IMR-90 (cell line): ENCODE measurements at places on chromosomes 6 and 20.
A peak's percentile ranks its signal among the peaks of the same experiment; 100 is the strongest.

GRCh38 chr6:18243302-18243893, 20.9 kb downstream of the DEK start:
- no peak for DNase-seq
- no peaks in the 10 kb centered on the region for H3K27me3 ChIP-seq
- no peak overlapping the region for H3K4me3 ChIP-seq
- peaks cover 27% of the 10 kb centered on the region for H3K36me3 ChIP-seq

- H3K27ac ChIP-seq: no peak overlapping the region
- no peaks in the 10 kb centered on the region for H3K4me1 ChIP-seq
- H3K27me3 ChIP-seq: no peaks in the 10 kb centered on the region
Observed at GRCh38 chr6:83920017-83920416, 60.5 kb downstream of the CYB5R4 start.

DNA sequence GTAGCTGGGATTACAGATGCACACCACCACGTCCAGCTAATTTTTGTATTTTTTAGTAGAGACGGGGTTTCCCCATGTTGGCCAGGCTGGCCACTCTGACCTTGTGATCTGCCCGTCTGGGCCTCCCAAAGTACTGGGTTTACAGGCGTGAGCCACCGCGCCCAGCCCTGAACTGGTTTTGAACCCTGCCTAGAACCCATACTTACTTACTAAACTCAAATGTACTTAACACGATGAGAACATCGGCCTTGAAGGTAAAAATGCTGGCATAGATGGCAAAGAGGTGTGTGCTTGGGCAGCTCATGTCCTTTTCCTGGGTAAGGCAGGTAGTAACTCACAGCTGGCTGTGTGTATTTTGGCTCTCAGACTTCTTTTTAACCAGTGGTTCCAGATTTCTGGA, 3.2 kb upstream of the ARMC12 start:
- no peak for DNase-seq
- H3K27ac ChIP-seq: no peak overlapping the region
- H3K36me3 ChIP-seq: no peaks in the 10 kb centered on the region

- no peaks in the 10 kb centered on the region for H3K27me3 ChIP-seq
- peak within 1 kb of the TSS; percentile 95 for H3K27ac ChIP-seq
Observed at GRCh38 chr20:33993576-33994221, at the start of gene RALY. Gene RALY (plus strand): TSS chr20:33993911. CDS start chr20:34072075, 78,164 bp downstream.

- peaks cover 17% of the 10 kb centered on the region for H3K27me3 ChIP-seq
- no peaks in the 10 kb centered on the region for H3K36me3 ChIP-seq
- H3K4me1 ChIP-seq: peaks cover 11% of the 10 kb centered on the region; the same call in 1 of the 2 replicates
- no peak overlapping the region for H3K27ac ChIP-seq
Observed at GRCh38 chr6:36844232-36845170, 5.3 kb upstream of the CPNE5 start.

GRCh38 chr6:126945150-126945685, 173.3 kb upstream of the RSPO3 start:
- H3K36me3 ChIP-seq: no peaks in the 10 kb centered on the region
- H3K4me1 ChIP-seq: peaks cover 2% of the 10 kb centered on the region; the same call in 1 of the 2 replicates
- H3K4me3 ChIP-seq: no peak overlapping the region
- no peaks in the 10 kb centered on the region for H3K27me3 ChIP-seq
- no peak for DNase-seq
- no peak overlapping the region for H3K27ac ChIP-seq

DNA sequence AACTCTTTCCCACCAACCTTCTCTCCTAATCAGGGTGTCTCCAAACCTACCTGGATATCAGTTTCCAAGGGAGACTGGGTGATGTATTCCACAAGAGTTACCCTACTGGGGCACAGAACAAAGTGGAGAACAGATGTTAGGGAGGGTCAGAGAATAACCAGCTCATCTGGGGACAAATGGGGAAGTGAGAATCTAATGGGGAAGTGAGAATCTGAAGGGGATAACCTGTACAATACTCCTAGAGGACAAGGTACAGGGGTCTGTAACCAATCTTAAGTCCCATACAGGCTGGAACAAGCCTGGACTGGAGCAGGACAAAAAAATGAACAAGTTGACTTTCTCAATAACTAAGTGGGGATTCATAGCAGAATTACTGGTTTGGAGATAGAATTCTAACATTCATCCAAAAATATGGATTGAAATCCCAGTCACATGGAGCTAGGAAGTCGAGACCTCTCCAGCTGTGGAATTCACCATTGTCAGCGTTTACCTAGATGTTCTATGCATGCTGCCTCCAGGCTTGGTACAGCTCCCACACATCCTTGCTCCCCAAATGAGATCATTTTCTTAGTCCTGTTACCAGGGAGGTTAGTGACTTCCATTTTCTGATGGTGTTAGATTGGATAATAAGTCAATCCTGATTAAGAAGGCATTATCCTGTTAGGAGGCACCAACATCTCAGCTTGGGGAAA, 214.8 kb upstream of the MOCS1 start:
- H3K27ac ChIP-seq: no peak overlapping the region
- DNase-seq: no peak
- H3K4me3 ChIP-seq: no peak overlapping the region

GRCh38 chr20:38373231-38373867, 27.1 kb downstream of the LBP start:
- H3K4me3 ChIP-seq: no peak overlapping the region
- no peaks in the 10 kb centered on the region for H3K4me1 ChIP-seq

GRCh38 chr6:144217264-144217663, 66.9 kb downstream of the STX11 start:
- H3K36me3 ChIP-seq: no peaks in the 10 kb centered on the region
- no peak for DNase-seq
- H3K4me3 ChIP-seq: no peak overlapping the region

- DNase-seq: peak; percentile 73
- peak overlapping the region; percentile 27; the same call in 1 of the 2 replicates for H3K27ac ChIP-seq
- H3K27me3 ChIP-seq: no peaks in the 10 kb centered on the region
- H3K36me3 ChIP-seq: peaks cover 24% of the 10 kb centered on the region
Observed at GRCh38 chr6:56555438-56555872, 87.2 kb downstream of the DST start.

GRCh38 chr6:119030759-119031158, 47.7 kb downstream of the FAM184A start:
- H3K4me1 ChIP-seq: no peaks in the 10 kb centered on the region
- no peak overlapping the region for H3K4me3 ChIP-seq
- no peaks in the 10 kb centered on the region for H3K27me3 ChIP-seq
- DNase-seq: no peak
- no peak overlapping the region for H3K27ac ChIP-seq

GRCh38 chr6:139402876-139403386, 28.5 kb upstream of the CITED2 start:
- H3K27ac ChIP-seq: no peak overlapping the region; the same call in 1 of the 2 replicates
- peak; percentile 93 for DNase-seq
- no peaks in the 10 kb centered on the region for H3K36me3 ChIP-seq
- peaks cover 13% of the 10 kb centered on the region for H3K4me1 ChIP-seq
- no peaks in the 10 kb centered on the region for H3K27me3 ChIP-seq

DNA sequence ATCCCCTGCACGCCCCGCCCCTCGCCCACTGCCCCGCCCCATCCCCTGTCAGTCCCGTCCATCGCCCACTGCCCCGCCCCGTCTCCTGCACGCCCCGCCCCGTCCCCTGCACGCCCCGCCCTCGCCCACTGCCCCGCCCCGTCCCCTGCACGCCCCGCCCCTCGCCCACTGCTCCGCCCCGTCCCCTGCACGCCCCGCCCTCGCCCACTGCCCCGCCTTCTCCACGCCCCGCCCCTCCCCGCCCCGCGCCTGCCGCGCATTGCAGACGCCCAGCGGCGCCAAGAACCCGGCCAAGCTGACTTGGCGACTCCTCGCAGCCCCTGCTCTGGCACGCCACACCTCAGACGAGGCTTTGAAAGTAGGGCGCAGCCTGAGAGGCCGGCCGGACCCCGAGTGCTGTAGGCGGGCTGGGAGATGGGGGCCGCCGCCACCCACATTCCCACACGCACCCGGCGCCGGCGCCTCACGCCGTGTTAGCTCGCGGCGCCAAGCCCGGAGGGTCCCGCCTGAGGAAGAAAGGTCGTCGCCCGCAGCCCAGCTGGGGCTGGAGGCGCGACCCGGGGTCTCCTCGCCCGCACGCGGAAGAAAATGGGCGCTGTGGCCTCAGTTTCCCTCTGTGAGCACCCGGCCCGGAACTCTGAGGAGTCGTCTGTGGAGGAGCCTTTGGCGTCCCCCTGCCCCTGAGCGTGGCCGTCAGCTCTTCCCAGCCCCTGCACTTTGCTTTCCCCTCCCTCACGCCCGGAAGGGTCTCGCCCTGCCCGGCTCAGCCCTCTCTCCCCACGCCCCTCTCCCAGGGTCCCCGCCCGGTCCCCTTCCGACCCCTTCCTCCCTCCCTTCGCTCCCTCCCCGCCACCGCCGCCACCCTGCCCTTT, at the start of gene RAD21L1:
RAD21L1 (plus strand) TSS at position 262 of the 872 bp plus-strand sequence. CDS start 2,410 bp downstream, outside the sequence.
- H3K4me3 ChIP-seq: peak within 1 kb of the TSS; percentile 86

GRCh38 chr20:5393218-5393870, 76.6 kb upstream of the PROKR2 start:
- no peaks in the 10 kb centered on the region for H3K4me1 ChIP-seq
- H3K27ac ChIP-seq: no peak overlapping the region
- no peak overlapping the region for H3K4me3 ChIP-seq
- 0 out of 2 replicates have a peak, but pooled peaks cover 2% of the 10 kb centered on the region for H3K27me3 ChIP-seq
- no peaks in the 10 kb centered on the region for H3K36me3 ChIP-seq

GRCh38 chr20:11337361-11338130, 580.1 kb upstream of the BTBD3 start:
- no peak for DNase-seq
- no peak overlapping the region for H3K27ac ChIP-seq
- peaks cover 4% of the 10 kb centered on the region; the same call in 1 of the 2 replicates for H3K27me3 ChIP-seq
- H3K36me3 ChIP-seq: no peaks in the 10 kb centered on the region
- 0 out of 2 replicates have a peak, but pooled peaks cover 2% of the 10 kb centered on the region for H3K4me1 ChIP-seq

DNA sequence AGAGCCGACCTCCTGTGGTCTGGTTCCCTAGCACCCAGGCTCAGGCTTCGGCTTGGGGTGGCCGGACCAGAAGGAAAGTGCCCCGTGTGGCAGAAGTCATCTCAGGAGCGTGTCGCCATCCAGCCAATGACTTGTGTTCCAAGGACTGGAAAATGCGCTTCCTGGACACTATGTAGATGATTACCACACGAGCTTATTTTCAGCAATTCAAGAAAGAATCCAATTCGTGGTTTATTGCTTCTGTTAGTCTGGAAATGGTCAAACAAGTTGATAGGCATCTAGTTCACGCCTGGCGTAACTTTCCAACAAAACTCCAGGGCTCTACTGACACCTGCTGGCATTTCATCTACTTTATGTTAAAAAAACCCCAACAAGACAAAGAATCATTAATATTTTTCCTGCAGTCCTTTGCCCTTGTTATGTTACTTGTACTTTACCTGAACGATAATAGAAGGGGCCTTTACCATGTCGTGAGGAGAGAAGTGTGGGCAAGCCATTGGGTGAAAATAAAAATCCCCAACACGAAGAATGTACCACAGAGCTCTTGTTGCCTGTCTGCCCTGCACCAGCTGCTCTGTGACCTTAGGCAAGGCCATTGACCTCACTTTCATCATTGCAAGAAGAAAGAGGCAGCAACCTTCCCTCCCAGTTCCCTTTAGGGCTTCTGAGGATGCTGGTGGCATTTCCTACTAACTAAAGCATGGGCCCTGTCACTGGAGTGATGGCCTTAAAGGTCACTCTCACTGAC, 154.7 kb upstream of the LAMP5 start:
- H3K36me3 ChIP-seq: peaks cover 14% of the 10 kb centered on the region
- H3K27ac ChIP-seq: no peak overlapping the region
- H3K27me3 ChIP-seq: no peaks in the 10 kb centered on the region
- peaks cover 5% of the 10 kb centered on the region for H3K4me1 ChIP-seq
- H3K4me3 ChIP-seq: no peak overlapping the region
- DNase-seq: peak; percentile 70

DNA sequence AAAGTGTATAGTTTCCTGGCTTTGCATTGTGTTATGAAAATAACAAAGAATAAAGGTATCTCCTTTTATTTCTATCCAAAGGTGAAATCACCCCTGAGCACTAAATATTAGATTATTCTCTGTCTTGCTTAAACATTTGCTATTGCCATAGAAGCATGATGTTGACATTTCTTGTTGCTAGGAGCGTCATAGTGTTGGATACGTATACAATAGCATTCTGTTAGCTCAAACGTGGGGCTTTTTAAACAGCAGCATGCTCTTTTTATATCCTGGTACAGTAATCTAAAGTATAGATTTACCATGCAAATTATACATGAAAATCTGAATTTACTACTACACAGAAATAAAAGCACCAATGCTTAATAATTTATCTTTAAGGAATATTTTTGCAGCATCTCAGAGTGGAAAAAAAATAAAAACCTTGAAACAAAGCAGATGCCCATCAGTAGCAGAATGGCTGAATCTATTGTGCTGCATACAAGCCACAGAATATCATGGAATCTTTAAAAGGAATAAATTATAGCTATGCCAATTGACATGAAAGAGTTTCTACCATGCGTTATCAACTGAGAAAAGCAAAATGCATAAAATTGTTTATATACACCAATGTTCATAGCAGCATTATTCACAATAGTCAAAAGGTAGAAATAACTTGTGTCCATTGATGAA, 9.6 kb upstream of the HSF2 start:
- no peak overlapping the region for H3K4me3 ChIP-seq
- no peaks in the 10 kb centered on the region for H3K36me3 ChIP-seq
- H3K4me1 ChIP-seq: no peaks in the 10 kb centered on the region; the same call in 1 of the 2 replicates
- DNase-seq: peak; percentile 25
- H3K27ac ChIP-seq: no peak overlapping the region

- H3K27me3 ChIP-seq: no peaks in the 10 kb centered on the region
- H3K4me1 ChIP-seq: no peaks in the 10 kb centered on the region; the same call in 1 of the 2 replicates
- DNase-seq: peak; percentile 32
- peak overlapping the region; percentile 19; the same call in 1 of the 2 replicates for H3K4me3 ChIP-seq
- no peaks in the 10 kb centered on the region for H3K36me3 ChIP-seq
Observed at GRCh38 chr6:26194816-26195375, 107.7 kb downstream of the HFE start.
